ENCODE measurements at places on chromosomes 2 and 18. TPM values are rescaled to one million over a fixed set of nuclear protein-coding genes. Genes with fewer than 3 reads are reported as not detected.

SNORC gene
- 0.41 TPM for total RNA-seq

TCF7L1 gene
- total RNA-seq, result 11.1 TPM

HOXD13 gene
- total RNA-seq, result not detected

IL1R1 gene
- 16.1 TPM for total RNA-seq

SERPINB13 gene
- 17.5 TPM for total RNA-seq

MEP1B gene
- total RNA-seq, result 0.10 TPM

DLGAP1 gene
- total RNA-seq, result 4.4 TPM

PAX8 gene
- not detected for total RNA-seq

COLEC12 gene
- 60.4 TPM for total RNA-seq

PRKAG3 gene
- 19.7 TPM for total RNA-seq

UGT1A10 gene
- not detected for total RNA-seq

ABCG5 gene
- total RNA-seq, result not detected

MAP3K2 gene
- 57.7 TPM for total RNA-seq

RESP18 gene
- total RNA-seq, result not detected
